ENCODE measurements at places on chromosomes 4 and X.

DNA sequence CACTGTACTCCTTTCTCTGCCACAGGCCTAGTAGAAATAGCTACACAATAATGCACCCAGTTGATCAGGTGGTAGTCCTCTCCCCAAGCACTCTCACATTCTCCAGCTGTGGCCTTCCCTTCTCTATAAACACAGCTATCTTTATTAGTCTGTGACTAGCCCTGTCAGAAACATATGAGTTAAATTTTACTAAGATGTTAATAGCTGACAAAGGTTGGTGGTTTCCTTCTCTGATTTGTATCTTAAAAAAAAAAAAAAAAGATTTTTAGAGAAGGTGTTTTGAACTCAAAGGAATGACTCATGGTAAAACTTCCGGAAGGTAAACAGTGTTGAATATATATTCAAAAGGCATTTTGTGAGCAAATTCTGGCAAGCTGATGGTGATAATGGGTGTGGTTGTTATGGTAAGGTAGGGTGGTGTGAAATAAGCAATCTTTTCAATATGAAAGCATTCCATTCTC lies 327.4 kb downstream of the PPP3CA start:
- no peak for DNase-seq

DNA sequence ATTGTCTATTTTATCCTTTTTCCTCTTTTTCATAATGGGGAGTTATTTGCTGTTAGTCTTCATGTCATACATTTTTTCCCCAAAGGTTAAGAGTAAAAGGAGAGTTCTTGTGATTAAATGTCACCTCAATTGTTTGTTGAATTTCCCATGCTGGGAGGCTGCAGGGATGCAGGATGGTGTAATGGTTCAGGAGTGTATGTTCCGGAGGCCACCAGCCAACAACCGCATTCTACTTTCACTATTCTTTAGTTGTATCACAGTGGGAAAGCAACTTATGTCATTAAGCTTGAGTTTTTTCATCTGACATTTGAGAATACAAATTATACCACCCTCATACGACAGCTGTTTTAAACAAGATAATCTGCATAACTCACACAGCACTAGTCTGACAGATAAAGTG lies 15.4 kb downstream of the AFP start:
- DNase-seq: no peak

GRCh38 chr4:147839200-147839599 lies 107.3 kb downstream of the ARHGAP10 start:
- DNase-seq: no peak

DNA sequence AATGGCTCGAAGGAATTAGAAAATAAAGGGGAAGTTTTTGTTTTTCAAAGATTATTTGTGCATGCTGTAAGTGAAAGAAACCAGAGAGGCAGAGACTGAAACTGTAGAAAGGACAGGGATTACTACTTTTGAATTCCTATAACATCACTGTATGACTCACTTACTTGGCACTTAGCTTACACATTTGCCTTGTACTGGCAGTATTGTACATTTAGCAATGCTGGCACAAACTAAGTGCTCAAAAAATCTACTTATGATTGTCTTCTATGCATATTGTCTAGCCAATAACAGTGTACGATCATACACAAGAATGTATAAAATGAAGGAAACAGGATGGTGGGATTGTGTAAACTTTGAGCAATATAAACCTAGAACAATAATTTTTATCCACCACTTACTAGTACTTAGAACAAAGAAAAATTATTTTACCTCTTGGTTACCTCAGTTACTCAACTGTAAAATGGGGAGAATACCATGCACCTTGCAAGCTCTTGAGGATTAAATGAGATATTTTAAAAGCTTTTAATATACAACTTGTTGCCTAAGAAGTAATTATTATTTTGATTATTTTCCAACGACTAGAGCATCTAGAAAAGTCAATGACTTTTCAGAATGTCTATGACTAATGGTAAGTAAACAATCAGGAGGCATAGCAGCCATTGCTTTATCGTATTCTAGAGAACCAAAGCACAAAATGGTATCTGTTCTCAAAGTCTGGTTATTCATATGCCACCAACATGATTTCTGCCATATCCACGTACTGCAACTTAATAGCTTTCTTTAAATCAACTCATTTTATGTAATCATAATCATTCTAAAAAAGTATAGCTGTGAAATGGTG lies 4.7 kb downstream of the FAM120C start:
- no peak for DNase-seq

DNA sequence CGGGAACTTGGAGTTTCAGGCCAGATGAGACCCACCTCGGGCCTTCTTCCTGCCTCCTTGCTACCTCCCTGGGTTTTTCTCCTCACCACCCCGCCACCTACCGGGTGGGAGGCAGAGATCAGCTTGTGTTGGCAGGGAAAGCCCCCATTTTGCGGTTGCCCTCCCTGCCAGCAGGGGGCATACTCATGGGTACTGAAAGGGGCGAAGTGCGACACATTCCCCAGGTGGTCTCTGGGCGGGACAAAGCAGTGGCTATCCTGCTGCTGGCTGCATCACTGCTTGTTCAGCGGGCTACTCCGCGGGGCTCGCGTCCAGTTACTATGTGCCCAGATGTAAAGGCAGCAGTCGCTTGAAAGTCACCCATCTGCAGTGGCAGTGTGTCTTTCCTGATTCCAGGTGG lies 330.3 kb downstream of the PDHA2 start:
- no peak for DNase-seq

DNA sequence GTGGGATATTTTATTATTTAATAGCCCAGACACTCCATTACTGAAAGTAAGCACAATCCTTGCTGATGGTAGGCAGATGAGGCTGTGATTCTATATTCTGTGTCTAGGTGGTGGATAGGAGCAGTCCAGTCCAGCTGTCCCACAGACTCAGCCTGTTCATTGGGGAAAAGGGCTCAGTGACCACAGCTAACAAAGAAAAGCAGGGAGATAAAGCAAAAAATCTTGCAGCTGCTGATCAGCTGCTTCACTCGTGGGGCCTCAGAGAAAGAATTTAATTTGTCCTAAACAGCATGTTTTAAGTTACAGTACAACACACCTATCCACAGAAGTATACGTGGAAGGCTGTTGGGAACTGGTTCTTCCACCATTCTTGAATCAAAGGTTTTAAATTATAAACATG lies 40.7 kb upstream of the ANK2 start:
- no peak for DNase-seq

DNA sequence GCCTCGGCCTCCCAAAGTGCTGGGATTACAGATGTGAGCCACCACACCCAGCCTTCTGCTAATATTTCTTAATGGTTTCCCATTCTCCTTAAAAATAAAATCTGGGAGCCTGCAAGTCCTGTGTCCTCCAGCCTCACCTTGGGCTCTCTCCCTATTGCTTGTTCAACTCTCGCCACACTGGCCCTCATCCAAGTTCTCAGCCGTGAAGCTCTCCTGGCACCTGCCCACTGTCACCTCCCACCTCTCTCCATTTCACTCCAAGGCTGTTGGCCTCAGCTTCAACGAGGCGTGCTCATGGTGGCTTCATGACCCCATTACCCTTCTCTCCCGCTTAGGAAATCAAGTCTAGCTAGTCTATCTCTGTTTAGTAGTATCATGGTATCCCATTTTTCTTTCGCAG lies 9.5 kb upstream of the ETNPPL start:
- DNase-seq: no peak

GRCh38 chrX:19543951-19544381 lies 28.7 kb upstream of the MAP3K15 start:
- no peak for DNase-seq

DNA sequence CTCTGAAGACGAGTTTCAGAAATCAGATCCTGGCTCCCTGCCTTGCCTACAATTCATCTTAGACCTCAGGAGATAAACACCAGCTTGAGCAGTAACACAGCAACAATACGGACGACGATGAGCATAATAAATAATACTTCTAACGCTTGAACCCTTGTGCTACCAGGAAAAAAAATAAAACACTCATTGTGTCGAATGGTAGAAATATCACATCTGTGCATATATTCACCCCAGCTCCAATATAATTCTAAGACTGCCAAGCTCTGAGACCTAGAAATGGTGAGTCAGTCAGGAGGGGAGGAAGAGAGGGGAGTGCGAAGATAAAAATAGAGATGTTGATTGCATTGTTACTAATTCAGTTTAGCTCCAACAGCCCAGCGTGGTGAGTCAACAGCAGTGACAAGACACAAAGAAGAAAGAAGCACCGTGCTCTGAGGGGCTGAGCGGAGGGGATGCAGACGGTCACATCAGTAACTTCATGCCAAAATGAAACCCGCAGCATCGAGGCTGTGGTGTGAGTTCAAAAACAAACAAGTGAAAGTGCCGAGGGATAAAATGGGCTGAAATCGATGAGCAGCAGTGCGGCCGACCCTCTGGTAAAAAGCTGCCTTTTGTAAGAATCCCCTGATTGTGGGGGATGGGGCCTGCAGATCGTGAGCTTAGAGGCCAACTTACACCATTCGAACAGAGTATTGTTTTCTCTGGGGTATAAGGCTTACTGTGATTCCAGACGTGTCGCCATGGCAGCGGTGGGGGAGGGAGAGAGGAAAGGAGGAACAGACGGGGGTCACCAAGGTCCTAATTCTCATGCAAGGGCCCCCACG lies 150.4 kb downstream of the MGST2 start:
- peak; percentile 74 for DNase-seq

GRCh38 chr4:113452868-113453620 lies 308.5 kb downstream of the CAMK2D start:
- DNase-seq: no peak

DNA sequence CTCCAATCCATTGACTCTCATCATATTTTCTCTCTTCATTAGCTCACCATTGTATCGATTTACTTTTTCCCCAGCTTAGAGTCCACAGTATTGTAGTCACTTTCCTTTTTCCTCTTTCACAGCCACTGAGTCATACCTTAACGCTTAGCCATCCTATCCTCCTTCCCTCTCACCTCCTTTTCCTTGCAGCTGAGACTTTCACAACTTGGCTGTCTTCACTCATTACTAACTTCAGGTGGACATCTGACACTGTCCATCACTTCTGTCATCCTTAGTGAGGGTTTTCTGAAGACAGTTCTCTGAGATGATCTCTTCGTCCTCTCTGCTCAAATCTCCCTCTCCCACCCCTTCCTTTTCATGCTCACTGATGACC lies 70.5 kb upstream of the ESX1 start:
- DNase-seq: no peak

DNA sequence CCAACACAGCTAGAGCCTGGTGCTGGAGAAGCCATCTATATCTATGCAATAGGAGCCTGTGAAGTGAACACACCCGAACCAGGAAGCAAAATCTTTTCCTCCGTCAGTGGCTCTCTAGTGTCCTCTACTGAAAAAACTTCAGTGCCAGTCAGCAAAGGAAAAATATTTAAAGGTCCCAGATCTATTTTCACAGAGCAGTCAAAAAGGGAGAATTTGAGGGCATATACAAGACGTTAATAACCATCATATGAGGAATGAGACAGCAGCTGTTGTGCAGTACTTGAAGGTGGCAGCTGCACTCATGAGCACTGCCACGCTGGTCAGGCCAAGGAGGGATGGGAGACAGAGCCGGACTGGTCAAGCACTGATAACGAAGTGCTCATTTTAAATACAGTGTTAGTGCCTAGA lies 14.4 kb downstream of the MCUB start:
- no peak for DNase-seq

DNA sequence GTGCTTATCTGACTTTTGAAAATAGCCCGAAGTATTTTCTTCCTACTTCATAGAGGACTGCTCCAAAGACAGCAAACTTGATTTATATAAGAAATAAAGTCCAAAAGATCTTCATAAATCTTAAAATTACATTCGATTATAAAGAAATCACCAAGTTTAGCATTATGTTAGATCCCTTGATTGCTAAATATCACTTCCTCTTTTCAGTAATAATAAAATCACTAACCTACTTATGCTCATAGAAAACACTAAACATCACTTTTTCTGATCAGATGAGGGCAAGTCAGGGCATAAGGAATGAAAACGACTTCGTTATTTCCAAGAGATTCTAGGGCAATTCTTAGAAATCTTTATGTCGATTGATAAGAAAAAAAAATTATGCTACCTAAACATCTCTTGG lies 32.0 kb downstream of the DYNLT3 start:
- DNase-seq: no peak

- no peak for DNase-seq
These were observed 320.2 kb upstream of the CLNK start for GRCh38 chr4:11004818-11005217.

GRCh38 chr4:52883707-52884669 lies 21.9 kb downstream of the RASL11B start:
- DNase-seq: no peak

- DNase-seq: no peak
These were observed 31.6 kb upstream of the MRFAP1 start for GRCh38 chr4:6608758-6609414.

- DNase-seq: no peak
These were observed 40.7 kb downstream of the PALLD start for GRCh38 chr4:168537571-168537970.

- DNase-seq: peak; percentile 11
These were observed 20.7 kb downstream of the HHIP start for GRCh38 chr4:144666539-144667175.

DNA sequence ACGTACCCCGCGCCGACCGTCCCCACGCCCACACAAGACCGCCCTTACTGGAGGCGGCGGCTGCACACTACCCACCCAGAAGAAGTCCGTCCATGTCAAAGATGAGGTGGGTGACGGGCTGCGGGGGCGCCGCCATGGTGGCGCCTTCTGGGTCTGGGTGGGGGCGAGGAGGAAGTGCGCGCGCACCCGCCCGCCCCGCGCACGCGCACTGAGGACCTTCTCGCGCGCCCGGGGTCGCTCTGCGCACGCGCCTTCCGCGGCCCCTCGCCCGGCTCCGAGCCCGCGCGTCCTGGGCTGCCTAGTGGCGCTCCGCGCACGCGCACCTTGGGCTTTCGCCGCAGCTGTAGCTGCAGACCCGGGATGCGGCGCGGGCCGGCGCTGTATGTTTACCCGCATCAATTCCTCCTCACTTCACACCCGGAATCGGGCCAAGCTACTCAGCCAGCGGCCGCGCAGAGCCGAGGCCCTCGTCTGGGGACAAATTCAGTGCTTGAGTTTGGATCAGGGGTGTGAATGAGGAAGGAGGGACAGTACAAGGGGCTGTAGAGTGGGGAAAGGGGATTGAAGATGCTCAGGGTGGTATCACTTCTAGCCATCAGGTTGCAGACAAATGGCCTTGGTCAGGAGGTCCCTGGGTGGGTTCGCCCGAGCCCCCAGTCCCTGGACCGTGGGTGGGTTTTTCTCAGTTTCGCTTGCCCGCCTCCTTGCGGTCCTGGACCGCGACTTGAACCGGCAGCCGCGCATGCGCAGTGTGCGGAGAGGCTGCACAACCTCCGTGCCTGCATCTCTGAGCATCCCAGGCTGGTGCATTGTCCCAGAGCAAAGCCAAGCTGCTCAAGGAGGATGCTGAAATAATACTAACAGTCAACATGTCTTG lies at the start of gene PUDP:
Gene PUDP (minus strand): TSS at position 176 of the 877 bp plus-strand sequence. CDS start 40 bp downstream, at position 136.
- no peak for DNase-seq

DNA sequence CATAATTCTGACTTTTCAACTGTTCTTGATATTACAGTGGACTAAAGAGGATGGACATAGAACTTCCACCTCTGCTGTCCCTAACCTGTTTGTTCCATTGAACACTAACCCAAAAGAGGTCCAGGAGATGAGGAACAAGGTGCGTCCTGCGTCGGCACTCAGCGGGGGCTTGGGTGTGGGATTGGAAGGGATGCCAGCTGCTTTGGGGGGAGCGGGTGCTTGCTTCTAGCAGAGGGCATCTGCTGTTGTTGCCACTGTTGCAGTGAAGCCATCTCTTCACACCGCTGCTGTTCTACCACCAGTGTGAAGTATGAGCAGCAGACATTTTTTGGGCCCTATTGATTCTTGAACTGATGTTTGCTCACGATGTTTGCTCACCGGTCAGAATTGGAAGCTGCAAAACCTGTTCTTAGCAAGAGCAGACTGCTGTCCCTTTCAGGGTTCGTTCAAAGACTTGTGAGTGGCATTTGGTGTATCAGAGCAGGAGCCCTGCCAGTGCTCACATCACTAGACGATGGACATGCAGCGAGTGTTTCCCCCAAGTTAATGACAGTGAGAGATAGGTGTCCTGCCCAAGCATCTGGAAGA lies 55.4 kb downstream of the NOP14 start:
- no peak for DNase-seq
